ENCODE measurements at places on chromosomes 6 and 20.

DNA sequence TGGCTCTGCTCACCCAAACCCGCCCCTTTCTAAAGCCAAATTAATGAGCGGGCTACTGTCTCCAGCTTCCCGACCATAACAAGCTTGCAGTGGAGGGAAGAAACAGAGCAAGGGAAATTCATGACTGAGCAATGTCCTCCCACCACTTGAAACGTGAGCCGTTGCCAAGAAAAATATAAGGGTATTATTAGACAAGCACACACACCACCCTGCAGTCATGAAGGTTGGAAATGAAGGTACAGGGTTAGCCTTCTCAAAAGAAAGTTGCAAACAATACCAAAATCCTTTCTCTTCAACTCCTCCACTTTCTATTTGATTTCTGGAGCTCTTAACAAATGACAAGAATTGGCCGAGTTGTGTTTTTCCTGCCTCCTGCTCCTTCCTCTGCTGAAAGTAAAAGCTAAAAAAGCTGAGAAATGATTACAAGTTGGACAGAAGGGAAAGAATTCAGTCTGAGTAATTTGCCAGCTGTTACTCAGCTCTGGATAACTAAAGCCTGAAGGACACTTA is 151.1 kb upstream of the B3GAT2 start:
- peak; percentile 26 for DNase-seq

DNA sequence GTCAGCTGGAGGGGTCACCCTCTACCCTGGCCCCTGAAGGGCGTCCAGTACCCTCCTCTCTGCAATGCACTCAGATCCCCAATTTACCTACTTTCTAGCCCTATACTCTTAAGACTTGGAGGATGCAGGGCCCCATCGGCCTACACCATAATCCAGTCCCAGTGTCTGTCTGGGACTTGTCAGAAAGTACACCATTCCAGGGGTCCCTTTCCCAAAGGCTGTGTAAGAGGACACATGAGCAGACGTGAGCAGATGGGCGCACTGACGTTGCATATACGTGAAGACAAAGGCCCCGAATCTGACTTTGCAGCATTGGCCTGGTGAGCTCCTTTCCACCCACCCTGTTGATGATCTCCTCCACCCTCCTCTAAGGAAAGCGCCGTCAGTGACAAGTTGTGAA is 20.9 kb upstream of the SMOC2 start:
- no peak for DNase-seq

DNA sequence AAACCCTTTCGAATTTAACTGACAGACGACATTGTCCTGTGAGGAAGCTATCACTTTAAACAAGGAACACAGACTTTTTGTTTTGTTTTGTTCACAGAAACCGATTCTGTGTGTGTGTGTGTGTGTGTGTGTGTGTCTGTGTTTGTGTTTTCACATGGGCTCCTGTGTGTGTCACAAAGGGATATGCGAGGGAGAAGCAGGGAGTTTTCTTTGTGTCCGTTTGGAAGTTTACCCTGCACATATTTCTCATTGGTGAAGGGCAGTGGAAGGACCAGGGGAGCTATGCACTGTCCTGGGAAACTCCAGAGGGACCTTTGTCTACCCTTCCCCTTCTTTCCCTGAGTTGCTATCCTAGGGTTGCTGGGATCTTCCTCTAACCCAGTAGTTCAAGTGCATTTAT is 17.7 kb downstream of the POM121L2 start:
- DNase-seq: no peak

- DNase-seq: no peak
Measured at GRCh38 chr6:121160276-121160675, 174.0 kb downstream of the TBC1D32 start.
